Stimulated activated CD4-positive, alpha-beta T cell treated with anti-CD3 and anti-CD28 coated beads, TNF-alpha, amount 100 ng/mL, for 4 hours (primary cell): ENCODE measurements at places on chromosomes 13 and 19.
A peak's percentile ranks its signal among the peaks of the same experiment; 100 is the strongest.

- no peak for DNase-seq
Measured at GRCh38 chr13:88526186-88526852, 855.1 kb downstream of the SLITRK5 start.

GRCh38 chr19:1467490-1468273 is 11.3 kb downstream of the C19orf25 start:
- no peak for DNase-seq

GRCh38 chr19:757811-758668 is 7.1 kb downstream of the MISP start:
- DNase-seq, result no peak

DNA sequence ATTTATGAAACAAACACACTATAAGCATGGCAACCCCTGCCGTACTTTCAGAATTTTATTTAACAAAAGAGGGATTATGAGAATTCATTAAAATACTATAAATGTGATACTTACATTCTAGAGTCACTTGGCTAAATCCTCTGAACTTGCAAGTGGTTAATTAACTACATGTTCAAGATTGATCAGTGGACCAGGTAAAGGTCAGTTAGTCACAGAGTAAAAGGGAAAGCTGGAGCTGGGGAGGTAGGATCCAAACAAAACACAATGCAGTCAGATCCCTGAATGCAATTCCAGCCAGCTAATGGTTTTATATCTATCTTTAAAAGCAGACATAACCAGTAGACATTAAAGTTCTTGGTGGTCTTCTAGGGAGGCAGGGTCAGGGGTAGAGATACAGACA is 270.5 kb downstream of the DIAPH3 start:
- no peak for DNase-seq

DNA sequence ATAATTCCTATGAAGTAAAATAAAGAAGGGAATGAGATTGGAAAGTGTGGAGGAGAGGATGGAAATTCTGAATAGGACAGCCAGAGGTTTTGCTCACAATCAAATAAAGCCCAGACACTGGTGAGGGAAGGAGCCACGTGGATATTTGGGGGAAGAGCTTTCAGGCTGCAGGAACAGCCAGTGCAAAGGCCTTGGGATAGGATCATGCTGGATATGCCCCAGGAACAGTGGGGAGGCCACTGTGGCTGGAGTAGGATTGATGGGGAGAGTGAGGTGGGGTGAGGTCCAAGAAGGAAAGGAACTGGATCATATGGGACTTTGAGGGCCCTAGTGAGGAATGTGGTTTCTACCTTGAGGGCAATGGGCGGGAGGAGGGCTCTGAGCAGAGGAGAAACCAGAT is 4.1 kb upstream of the FXYD5 start:
- no peak for DNase-seq

DNA sequence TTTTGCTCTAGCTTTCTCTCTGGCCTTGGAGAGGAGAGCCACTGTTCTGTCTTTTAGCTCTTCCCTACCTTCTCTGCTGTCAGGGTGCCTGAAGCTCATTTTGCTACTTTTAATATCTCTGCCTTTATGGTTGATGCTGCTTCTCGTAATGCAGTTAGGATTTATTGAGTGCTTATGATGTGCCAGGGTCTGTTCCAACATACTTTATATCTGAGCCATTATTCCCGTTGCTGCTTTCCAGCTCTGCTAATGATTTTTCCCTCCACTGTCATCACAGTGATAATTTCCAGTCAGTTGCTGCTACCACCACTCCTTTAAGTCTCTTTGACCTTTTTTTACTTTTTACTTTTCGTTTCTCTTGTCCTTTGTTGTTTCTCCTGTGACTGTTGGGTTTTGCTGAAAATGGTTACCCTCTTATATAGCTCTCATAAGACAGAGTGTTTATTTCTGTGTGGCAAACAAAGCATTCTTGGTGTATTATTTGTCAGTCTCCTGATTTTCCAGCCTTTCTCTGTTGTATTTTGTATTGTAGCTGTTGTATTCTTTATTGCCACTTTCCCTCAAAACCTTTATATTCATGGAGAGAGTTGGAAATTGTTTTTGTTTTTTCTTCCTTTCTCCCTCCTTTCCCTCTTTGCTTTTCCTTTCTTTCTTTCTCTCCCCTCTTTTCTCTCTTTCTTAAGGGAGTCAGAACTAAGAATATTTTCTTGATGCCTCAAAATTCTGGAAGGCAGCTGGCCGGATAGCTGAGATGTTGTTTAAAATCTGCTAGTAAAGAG is 37.4 kb downstream of the COG6 start:
- no peak for DNase-seq

GRCh38 chr19:29413435-29413834 is 112.4 kb upstream of the VSTM2B start:
- no peak for DNase-seq

- no peak for DNase-seq
Measured at GRCh38 chr13:113879017-113879416, 15.1 kb upstream of the GAS6 start.

GRCh38 chr13:25380082-25380481 is 8.3 kb downstream of the ATP8A2 start:
- no peak for DNase-seq

GRCh38 chr13:28031220-28031895 is 42.9 kb upstream of the URAD start:
- DNase-seq, result no peak

GRCh38 chr13:106587787-106588186 is 19.9 kb upstream of the ARGLU1 start:
- no peak for DNase-seq

- DNase-seq, result no peak
Measured at GRCh38 chr13:73599232-73600128, 534.7 kb downstream of the KLF12 start.

DNA sequence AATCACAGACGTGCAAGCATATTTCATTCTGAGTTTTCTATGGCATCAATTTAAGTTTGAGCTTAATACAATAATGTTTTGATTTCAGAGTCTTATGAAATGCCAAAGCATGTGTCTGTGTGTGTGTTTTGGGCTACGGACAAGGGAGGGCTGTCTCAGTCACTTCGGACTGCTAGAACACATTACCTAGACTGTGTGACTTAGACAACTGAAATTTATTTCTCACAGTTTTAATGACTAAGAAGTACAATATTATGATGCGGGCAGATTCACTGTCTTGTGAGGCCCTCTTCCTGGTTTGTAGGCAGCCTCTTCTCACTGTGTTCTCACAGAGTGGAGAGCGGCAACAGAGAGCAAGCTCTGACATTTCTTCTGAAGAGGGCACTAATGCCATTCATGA is 1202.0 kb downstream of the EFNB2 start:
- DNase-seq, result no peak

DNA sequence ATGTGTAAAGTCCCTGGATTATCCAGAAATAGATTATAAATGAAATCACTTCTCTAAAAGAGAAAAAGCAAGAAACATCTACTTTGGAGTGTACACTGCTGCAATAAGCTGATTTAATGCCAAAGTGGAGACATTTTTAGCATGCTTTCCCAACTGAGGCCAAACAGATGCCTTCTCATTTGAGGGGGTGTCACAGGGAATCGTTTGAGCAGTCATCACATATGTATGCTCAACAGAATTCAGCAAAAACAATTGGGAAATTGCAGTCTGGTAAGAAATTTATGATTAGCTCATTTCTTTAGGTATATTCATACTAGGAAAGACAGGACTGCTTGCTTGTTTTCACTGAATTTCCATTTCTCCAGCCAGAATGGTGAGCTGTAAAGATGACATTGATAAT is 27.3 kb upstream of the TPP2 start:
- DNase-seq, result no peak

GRCh38 chr13:40271271-40271885 is 395.1 kb downstream of the FOXO1 start:
- DNase-seq, result no peak

- DNase-seq, result no peak
Measured at GRCh38 chr13:94186470-94186869, 293.0 kb downstream of the DCT start.

GRCh38 chr19:18366021-18366435 is 19.9 kb upstream of the GDF15 start:
- DNase-seq, result no peak

- DNase-seq, result no peak
Measured at GRCh38 chr13:26606631-26607030, 49.1 kb downstream of the WASF3 start.

- DNase-seq, result no peak
Measured at GRCh38 chr19:51470966-51471365, 7.4 kb upstream of the CEACAM18 start.

- DNase-seq, result no peak
Measured at GRCh38 chr13:85651440-85651839, 147.8 kb downstream of the SLITRK6 start.

- DNase-seq, result no peak
Measured at GRCh38 chr13:85828094-85828684, 29.0 kb upstream of the SLITRK6 start.

DNA sequence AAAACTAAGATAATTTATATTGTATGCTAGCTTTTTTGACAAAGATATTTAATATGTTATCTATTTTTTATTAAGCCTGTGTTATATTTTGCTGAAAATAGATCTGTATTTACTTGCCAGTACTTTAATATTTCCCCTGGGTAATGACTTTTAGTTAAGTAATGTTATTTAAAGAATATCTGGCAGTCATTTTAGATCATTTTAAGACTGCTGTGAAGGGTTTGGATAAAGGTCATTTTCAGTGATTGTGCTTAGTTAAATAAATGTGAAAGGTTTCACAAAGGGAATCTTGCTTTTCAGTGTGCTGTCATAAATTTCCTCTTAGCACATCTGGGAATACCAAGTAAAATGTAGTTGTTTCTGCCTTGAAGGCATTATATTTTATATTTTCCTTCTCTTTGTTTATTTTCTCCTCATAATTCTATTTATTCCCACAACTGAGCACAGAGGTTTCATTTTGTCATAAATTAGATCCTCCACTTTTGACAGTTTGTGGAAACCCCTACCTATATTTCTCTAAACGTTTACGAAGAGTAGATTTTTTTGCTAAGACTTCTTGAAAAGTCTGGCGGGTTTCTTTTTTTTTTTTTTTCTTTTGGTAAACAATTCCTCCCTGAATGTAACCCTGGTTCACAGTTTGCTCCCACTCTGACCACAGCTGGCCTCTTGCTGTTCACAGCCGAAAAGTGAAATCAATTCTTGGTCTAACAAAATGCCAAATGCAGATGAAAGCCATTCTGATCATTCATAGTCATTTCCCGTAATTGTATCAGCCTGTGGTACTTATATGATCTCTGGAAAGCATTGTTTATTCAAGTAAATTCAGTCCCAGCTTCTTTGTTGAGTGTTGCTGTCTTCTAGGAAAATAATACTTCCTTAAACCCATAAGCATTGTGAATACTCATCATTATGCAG is 87.8 kb downstream of the MAB21L1 start:
- DNase-seq, result no peak

- DNase-seq, result no peak
Measured at GRCh38 chr13:35367586-35367985, 108.9 kb downstream of the MAB21L1 start.

- DNase-seq, result no peak
Measured at GRCh38 chr13:110813646-110814624, 100.4 kb downstream of the ING1 start.

- DNase-seq, result no peak
Measured at GRCh38 chr13:97537110-97537509, 103.1 kb downstream of the RAP2A start.

DNA sequence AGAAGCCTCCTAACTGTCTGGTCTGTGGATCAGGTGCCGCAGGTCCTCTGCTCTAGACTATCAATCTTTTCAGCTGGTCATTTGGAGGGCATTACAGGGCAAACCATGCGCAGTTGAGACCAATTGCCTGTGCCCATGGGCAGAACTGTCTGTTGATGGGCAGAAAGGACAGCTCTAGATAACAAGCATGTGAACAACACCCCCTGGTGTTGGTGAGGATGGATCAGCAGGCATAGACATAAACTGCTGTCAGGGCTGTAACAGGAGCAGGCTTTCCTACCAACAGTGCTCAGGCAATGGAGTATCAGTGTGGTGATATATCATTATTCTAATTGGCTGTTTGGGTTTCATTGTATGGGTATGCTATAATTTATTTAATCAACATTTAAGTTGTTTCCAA is 104.7 kb upstream of the KL start:
- DNase-seq, result no peak

- peak; percentile 74 for DNase-seq
Measured at GRCh38 chr19:41541990-41542584, 33.9 kb upstream of the CEACAM21 start.

GRCh38 chr19:5940260-5941208 is 26.5 kb downstream of the CAPS start:
- DNase-seq, result no peak

DNA sequence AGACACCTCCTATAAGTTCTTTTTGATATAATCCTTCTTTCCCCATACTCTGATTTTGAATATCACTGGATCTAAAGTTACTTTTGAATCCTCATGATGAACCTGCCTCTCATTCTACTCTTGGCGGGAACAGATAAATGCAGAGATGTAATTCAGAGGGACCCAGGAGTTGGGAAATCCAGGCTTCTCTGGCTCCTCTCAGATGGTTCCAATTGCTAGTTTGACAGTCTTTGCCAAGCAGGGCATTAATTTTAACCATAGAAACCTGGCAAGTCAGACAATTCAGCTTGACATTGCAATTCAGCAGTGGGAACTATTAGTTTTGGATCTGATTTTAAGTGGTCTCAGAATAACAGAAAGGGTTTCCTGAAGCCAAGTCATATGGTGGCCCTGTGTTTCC is 67.3 kb upstream of the KLF12 start:
- DNase-seq, result no peak

- no peak for DNase-seq
Measured at GRCh38 chr13:44578067-44578400, 1.9 kb upstream of the TSC22D1 start.

- DNase-seq, result no peak
Measured at GRCh38 chr13:24203811-24204210, 43.3 kb downstream of the SPATA13 start.

GRCh38 chr13:65744836-65745235 is 1485.3 kb downstream of the PCDH9 start:
- no peak for DNase-seq

DNA sequence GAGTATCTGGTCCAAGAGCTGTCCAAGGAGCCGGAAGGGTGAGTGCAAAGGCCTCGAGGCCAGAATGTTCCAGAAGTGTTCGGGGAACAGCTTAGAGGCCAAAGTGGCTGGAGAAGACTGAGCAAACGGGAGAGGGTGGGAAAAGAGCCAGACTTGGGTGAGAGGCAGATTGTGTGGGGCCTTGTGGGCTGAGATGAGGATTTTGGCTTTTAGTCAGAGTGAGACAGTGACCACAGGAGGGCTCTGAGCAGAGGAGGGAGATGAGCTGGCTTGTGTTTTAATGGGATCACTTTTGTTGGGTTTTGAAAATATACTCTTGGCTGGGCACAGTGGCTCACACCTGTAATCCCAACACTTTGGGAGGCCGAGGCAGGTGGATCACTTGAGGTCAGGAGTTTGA is 5.6 kb downstream of the NANOS2 start:
- no peak for DNase-seq

DNA sequence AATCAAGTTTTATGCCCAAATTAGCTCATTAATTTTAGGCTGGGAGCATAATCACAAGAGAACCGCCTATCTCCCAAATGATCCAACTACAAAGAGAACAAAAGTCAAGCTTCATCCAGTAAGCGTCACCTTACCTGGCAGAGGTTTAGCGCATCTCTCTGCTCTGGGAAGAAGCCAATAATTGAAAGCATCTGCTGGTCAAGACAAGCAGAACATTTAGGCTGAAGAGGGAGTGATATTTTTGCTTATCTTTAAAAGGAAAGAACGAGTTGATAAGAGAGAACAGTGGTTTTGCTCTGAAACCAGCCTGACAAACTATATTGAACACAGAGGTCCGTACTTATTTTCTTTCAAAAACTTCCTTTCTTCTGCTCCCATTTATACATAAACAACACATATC is 242.1 kb downstream of the ENOX1 start:
- no peak for DNase-seq
